ENCODE measurements at places on chromosomes 4 and X.

DNA sequence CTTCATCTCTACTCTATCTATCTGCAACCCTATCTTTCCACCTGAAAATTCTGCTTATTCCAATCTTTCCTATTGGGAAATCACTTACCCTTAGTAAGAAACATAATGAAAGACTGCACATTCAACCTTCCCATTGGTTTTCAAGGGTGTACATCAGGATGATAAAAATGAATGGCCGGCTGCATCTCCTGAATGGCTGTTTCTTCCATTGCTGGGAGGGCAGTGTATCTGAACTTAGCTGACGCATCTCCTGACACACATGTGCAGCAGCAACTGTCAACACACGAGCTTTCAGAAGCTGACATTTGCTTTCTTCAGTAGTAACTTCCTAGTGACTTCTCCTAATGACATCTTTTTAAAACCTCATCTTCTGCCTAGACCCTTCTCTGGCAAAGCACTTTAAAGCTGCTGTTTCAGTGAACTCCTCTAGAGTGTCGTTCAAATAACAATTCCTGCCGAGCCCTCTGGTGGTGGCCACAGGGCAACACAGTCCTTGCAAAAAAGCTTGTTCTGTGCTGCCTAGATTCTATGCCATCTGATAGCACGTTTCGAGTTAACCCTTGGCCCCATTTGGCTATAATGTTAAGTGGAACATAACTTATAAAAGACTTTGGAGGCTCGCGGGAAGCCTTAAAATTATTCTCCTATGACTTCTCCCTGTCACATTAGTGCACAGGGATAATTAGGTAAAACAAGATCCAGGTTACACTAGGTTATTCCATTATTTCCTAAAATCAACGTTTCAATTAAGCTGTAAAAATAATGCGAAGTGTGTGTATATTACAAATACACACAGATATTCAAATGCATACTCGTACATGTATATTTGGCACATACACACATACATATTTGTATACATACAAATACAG is 2340.7 kb downstream of the PCDH7 start:
- no peak for DNase-seq

GRCh38 chr4:159606835-159607234 is 504.0 kb downstream of the RAPGEF2 start:
- DNase-seq: no peak

DNA sequence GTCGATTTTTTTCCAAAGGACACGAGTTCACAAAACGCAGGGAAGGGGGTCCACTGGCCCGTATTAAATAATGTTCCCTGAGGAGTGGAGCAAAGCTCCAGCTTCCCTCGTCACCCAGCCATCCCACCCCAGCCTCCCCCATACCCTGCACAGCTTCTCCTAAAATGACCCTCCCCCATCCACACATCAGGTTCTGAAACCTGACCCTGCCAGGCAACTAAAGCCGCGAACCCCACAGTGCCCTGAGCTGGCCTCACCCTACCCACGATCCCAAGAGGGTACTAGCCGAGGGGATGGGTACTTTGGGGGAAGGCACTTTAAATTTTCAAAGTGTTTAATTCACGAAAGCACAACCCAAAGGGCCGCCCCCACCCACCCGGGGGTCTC is 634 bp downstream of the APOO start:
- no peak for DNase-seq

DNA sequence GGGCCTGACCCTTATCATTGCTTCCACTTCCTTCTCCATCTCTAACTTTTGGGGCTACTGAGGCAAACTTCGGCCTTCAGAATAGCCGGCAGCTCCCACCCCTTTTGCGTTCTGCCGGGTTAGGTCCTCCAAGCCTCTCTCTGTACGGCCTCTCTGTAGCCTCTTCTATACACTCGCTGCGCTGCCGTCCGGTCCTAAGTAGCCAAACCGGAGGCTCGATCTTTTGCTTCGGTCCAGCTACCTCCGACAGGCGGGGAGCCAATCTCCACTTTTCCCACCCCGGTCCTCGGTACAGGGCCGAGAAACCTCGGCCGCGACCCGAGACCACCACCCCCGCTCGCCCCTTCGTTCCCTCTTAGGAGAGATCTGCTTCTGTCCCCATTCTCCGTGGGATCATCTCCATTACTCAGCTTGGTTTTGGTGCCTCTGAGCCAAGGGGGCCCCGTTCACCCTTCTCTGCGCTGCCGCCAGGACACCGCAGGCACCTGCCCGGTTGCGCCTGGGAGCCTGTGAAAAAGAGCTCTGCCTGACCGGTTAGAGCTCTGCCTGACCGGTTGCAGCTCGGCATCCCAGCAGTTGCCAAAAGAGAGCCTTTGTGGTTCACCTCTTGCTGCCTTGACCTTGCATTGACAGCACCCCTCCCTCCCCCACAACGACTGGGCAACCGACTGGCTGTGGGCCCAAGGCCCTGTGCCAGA is 1.0 kb upstream of the HTR2C start:
- DNase-seq: no peak

GRCh38 chr4:153148791-153149190 is 55.5 kb upstream of the TRIM2 start:
- DNase-seq: no peak

- DNase-seq: no peak
These were observed 46.0 kb downstream of the GEMIN8 start for GRCh38 chrX:13983734-13984133.

GRCh38 chr4:6753103-6753560 is 29.4 kb upstream of the KIAA0232 start:
- DNase-seq: no peak

DNA sequence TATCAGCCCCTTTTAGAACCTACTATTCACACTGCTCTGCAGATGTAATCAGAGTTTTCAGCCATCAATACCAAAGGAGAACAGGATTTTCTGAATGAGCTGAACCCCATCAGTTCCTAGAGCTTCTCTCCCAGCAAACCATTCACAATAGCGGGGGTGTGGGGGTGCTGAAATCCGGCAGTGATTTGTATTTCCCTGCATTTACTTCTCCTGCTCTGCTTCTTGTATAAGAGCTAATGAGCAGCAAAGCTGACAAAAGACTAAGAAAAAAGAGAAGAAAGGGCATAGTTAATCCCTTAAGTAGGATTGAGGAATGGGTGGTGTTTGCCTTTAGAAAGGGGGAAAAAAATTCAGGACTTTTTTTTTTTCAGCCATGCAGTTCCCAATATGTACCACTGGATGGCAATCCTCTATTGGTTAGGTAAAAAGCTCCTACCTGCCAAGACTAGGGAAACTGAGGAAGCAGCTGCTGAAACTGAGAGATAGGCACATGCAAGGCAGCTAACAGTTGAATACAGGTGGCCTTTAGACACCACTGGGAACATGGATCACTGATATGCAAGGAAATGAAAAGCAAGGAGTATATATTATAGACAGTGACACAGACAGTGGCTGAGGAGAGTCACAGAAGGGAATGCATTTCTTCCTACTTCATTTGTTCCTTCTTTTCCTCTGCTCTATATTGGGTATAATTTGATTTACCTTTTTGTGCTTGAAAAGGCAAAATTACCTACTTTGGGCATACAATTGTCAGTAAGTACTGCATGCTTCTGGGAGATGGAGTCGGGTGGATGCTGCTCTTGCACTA is 217.9 kb downstream of the HS6ST2 start:
- DNase-seq: no peak

DNA sequence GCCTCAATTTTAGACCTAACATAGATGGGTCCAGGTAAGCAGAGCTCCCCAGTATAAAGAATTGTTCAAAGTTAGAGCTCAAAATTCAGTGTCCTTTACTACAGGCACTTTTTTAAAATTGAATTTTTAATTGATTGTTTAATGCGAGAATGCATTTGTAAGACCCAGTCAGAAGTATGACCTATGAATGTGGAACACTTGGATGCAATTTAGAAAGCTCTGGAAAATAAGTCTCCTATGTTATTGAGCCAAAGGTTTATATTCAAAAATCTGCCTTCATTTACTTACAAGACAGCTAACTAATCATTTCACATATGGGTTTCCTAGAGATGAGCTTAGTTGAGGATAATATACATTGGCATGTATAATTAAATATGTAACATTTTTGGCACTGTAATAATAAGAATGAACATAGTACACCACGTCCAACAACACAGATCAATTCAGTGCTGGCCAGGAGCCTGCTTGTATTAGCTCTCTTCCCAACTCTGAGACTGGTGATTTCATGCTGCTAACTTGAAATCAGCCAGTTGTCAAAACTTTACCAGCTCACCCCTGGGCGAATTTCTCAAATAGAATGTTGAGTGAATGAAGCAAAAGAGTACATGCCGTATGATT is 197.2 kb upstream of the NPY2R start:
- no peak for DNase-seq

GRCh38 chr4:42594888-42595287 is 62.0 kb downstream of the ATP8A1 start:
- DNase-seq: no peak

DNA sequence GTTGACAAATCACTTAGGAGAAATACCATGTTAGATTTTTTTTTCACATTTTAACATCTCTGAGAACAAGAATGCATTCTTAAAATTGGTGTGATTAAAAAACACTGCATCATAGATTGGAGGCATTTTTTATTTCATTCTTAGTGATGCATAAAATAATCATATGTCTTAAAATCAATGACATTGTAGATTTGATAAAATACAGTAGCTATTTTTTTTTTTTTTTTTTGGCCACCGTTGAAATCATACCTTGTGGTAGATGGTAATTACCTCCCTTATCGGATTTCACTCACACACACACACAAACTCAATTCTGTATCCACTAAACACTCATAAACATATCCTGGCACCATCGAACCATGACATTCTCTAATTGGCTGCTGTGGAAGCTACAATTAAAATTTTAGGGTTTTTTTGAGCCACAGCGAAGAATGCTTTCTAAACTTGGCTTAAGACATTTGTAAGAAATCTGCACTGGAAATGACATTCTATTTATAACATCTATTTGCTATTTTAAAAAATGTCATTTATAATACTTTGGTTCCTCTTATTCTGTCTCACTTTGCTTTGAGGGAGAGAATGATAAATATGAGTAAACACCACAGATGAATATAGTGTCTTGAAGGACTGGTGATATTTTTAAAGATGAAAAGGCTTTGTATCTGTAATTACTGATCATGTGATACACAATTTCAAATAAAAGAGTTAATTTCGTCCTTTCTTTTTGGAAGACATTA is 60.1 kb downstream of the CCSER1 start:
- DNase-seq: no peak

- no peak for DNase-seq
These were observed 1293.1 kb downstream of the PCDH19 start for GRCh38 chrX:99117011-99117410.
